ENCODE measurements at places on chromosomes 3 and 15.

DNA sequence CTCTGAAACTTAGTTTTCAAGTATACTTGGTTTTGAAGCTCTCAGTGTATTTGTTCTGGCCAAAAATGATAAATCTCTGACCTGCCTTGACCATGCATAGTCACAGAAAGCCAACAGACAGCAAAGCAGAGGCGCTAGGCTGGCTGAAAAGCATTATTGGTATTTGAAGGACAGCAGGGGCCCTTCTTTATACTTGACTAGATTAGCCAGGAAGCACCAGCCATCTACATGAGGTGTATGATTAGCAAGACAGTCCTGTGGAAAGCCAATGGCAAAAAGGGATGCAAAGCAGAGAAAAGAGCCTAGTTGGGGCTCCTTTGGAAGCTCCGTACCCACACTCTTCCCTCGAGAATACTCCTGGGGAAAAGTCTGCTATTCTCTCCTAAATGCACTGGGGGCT, 7.8 kb downstream of the SLC24A1 start:
- no peak for DNase-seq

- DNase-seq = peak; percentile 41
Measured at GRCh38 chr15:72227192-72227586, 3.8 kb downstream of the PKM start.

DNA sequence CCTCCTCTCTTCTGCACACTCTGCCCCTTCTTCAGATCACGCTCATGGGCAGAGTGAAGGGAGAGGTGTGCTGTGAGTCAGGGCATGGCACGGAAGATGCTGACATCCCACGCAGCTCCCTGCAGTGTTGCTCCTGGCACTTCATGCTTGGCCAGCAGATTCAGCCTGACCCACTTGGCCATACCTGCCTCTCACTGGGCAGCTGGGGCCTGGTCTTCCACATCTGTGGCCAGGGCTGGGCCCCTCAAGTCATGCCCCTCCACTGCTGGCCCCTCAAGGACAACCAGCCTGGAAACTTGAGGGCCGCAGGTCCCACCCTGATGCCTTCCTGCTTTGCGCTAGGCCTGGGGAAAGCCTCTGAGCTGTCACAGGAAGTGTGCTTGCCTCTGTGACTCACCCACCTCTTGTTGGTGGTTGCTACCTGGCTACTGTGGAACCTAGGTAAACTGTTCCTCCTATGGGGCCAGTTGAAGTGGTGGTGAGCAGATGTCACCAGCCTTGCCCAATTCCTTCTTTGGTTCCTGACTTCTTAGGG, 48.7 kb downstream of the BSN start:
- DNase-seq = peak; percentile 21

GRCh38 chr3:137641879-137642704, 122.0 kb upstream of the SOX14 start:
- no peak for DNase-seq

GRCh38 chr3:144499001-144499930, 527.6 kb downstream of the DIPK2A start:
- no peak for DNase-seq

DNA sequence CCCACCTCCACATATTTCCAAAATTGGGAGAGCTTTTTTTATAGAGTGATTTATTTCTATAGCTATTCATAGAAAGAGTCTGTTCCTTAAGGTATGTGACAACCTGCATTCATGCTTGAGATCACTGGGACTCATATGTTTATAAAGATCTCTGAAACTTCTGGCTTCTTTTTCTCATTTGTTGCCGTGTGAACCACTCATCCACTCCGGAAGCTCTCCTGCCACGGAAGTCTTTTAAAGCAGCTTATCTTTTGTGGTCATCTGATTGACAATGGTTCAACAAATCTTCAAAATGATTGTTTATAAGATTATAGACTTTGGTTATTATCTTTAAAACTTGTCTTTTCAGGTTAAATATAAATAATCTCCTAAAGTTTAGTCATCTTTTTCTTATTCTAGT, 260.5 kb downstream of the C3orf38 start:
- no peak for DNase-seq

- no peak for DNase-seq
Measured at GRCh38 chr3:170137986-170138385, 43.5 kb downstream of the PHC3 start.

- DNase-seq = no peak
Measured at GRCh38 chr15:25717457-25718168, 145.5 kb downstream of the ATP10A start.

- DNase-seq = no peak
Measured at GRCh38 chr15:65954289-65954741, 85.0 kb downstream of the RAB11A start.

DNA sequence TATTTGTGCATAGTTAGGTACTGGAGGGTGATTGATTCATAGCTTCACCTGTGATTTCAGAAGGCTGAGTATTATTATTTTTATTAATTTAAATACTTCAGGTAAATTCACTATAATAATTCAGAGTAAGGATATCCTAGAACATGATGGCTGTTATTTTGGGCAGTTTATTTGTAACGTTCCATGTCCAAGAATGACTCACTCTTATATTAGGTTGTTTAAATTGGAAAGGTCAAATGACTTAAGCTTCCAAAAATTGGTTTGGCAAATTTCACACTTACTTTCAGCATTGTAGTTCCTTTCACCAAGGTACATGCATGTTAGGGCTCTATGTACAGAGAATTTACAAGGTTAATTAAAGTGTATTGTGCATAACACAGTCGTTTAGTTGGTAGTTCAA, 120.2 kb downstream of the EPHA3 start:
- DNase-seq = no peak

GRCh38 chr15:53978253-53978906, at the start of gene UNC13C:
Gene UNC13C, plus strand, starts transcription at chr15:53978441. Its CDS starts 34,463 bp downstream, at chr15:54012904.
- DNase-seq = no peak

GRCh38 chr3:53709860-53710674, 136.2 kb downstream of the CHDH start:
- DNase-seq = peak; percentile 3

DNA sequence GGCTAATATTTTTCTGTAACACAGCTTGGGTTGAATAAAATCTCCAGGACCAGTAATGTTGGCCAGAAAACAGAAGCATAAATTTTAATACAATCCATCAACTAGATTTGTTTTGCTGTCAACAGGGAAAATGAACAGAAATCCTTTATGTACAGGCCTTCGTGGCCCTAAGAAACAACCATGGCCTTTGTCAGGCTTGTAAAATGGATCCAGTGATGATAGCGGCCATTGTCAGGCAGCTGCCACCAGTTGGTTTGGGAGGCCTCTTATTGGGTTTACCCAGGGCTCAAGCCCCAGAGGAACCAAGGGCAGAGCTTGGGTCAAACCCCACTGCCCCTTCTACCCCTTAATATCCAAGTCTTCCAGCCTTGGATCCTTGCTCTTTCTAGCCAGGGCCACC, 5.6 kb upstream of the FYCO1 start:
- DNase-seq = no peak

DNA sequence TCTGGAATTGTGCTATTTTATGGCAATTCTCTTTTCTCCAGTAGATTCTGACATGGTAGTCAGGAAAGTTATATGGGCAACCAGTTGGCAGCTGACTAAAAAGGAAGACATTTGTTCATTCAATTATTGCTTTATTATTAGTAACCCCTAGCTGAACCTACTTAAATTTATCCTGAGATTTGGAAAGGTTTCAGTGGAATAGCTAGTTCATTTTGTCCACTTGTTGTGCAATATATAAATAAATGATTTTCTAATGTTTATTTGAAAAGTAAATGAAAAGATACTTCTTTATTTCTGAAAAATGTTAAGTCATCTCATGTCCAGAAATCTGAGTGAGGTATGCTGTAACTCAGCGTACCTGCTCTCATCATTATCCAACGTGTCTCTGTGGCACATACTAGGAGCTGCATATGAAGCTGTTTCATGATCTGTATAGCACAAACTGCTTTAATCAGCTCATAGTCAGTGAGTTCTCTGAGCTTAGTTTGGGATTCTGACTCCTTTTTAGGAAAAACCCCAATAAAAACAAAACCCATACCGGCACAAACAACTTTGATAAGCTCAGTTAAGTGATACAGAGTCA, 35.9 kb downstream of the RARB start:
- no peak for DNase-seq

- no peak for DNase-seq
Measured at GRCh38 chr3:16510620-16511319, 2.7 kb downstream of the RFTN1 start.

DNA sequence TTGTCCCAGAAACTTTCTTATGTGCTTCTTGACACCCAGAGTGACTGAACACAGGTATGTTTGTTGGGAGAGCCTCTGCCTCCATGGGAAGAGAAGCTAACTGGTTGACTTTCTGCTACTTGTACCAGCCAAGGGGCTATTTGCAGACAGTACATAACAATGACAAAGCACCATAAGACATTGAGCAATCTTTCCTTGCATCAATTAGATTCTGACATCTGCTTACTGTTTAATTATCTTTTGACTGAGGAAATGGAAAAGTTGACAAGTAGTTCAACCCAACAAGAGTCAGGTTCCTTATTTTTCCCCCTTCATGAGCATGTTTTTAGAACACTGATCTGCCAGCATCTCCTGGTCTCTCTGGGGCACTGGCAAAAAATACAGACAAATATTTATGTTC, 157.7 kb downstream of the RPLP1 start:
- DNase-seq = no peak

GRCh38 chr15:80870893-80871292, 91.7 kb downstream of the CEMIP start:
- DNase-seq = no peak

- DNase-seq = peak; percentile 43
Measured at GRCh38 chr15:78077053-78077870, at the start of gene TBC1D2B. Gene TBC1D2B, minus strand, starts transcription at chr15:78077711. Its CDS starts 59 bp downstream, at chr15:78077652.

DNA sequence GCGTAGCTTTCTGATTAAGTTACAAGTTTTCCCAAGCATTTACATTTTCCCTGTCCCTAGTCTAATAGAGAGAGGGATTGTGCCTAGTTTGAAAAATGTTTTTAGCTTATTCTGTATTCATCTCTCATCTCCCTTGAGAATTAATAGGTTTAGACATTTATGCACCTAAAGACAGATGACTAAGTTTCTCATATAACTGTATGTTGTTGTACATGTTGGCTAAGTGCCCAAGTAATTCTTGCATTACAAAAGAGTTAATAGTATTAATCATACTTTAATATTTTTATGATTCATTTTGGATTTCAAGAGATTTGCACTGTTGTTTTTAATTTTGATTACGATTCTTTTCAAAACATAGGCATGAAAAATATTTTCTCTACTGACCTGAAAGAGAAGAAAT, 109.0 kb upstream of the TBL1XR1 start:
- no peak for DNase-seq

GRCh38 chr3:145882436-145882835, 278.5 kb downstream of the PLOD2 start:
- no peak for DNase-seq

GRCh38 chr3:48441940-48442339, 1.9 kb downstream of the TMA7 start:
- DNase-seq = no peak

- no peak for DNase-seq
Measured at GRCh38 chr3:151579571-151580270, 118.9 kb upstream of the IGSF10 start.

DNA sequence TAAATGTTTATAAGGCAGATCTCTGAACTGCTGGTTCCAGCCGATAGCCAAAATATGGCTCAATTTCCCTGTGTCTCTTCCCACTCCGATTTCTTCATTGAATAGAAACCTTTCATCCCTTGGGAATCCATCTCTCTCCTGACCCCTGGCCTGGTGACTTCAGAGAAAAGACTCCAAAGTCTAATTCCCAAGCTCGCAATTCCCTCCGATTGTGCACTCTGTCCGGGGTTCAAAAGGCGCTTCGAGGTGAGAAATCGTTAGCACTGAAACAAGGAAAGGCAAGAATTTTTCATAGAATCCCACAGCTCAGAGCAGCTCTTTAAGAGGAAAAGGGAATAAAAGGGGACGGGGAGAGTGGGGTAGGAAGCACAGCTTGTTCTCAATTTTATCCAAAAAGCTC, 18.4 kb upstream of the RAD18 start:
- DNase-seq = no peak

GRCh38 chr3:68893600-68894239, 38.6 kb downstream of the TAFA4 start:
- no peak for DNase-seq

- no peak for DNase-seq
Measured at GRCh38 chr3:80677796-80678195, 910.0 kb upstream of the ROBO1 start.

DNA sequence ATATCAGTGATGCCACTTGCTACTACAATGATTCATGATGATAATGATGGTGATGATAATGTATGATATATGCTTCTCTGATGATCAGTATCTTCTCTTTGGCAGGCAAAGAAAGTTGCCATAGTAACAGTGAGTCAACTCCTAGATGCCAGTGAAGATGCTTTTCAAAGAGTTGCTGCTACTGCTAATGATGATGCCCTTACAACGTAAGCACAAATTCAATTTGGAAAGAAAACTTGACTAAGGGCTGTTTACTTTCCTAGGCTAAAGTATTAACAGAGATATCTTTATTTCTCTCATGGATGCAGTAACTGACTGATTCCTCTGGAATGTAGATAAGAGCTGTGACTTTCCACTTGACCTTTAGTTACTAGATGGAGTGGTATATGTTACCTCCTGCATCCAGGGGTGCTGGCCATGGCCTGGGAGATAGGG, 27.8 kb downstream of the ADGRG7 start:
- DNase-seq = no peak

- no peak for DNase-seq
Measured at GRCh38 chr3:9615003-9615628, 34.2 kb upstream of the MTMR14 start.

GRCh38 chr15:68709876-68710275, 110.8 kb downstream of the ANP32A start:
- DNase-seq = no peak

GRCh38 chr3:5302661-5303060, 115.2 kb downstream of the EDEM1 start:
- DNase-seq = no peak

DNA sequence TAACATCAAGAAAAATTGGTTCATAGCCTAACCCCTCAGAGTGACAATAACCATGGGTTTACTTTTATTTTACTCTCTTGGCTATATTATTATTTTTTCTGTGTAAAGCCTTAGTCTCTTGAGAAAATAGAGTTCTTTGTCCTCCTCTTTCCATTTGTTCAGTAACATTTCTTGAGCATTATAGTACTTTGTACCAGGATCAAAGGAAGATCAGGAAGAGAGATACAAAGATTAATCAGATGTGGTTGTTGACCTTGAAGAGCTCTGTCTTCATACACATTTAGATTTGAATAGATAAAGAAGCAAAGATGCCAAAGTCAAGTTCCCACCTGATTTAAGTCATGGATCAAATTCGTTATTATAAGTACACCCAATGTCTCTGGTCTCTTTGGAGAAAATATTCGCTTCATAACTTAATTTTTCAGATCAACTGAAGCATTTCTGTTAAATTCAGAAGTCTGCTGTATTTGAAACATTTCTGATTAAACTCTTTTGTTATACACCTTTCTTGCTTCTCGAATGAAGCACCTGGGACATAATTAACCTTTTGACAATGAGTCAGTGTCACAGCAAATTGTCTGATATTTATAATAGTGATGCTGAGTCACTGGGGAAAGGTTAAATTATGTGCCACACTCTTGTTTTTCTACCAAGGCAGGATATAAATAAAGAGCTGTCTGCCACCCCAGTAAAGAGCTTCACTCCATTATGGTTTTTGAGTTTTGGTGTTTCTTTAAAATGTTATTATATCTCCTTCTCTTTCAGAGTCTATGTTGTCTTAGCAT, 100.2 kb downstream of the GHSR start:
- DNase-seq = no peak

GRCh38 chr3:161305095-161305991, 66.0 kb downstream of the SPTSSB start:
- DNase-seq = no peak

- no peak for DNase-seq
Measured at GRCh38 chr3:193794002-193794881, 201.2 kb downstream of the OPA1 start.
